ENCODE measurements at places on chromosomes 2 and 18.

DNA sequence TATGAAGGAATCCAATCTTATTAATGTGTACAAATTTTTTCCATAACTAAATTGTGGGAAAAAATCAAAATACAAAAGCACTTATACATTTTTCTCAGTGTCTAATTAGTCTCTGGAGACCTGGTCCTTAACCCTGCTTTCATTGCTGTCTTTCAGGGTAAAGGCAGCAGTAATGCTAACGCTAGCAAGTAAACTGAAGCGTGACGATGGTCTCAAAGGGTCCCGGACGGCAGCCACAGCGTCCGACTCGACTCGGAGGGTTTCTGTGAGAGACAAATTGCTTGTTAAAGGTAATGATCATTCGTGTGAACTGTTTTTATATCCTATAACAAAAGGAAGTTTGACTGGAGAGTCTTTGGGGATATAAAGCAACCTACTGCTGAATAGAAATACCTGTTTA is 6.1 kb downstream of the UBE2F start:
- no peak overlapping the region for H3K4me3 ChIP-seq
- peaks cover 4% of the 10 kb centered on the region for H3K4me1 ChIP-seq
- no peaks in the 10 kb centered on the region for H3K27me3 ChIP-seq
- no peak for DNase-seq
- H3K27ac ChIP-seq, result no peak overlapping the region

DNA sequence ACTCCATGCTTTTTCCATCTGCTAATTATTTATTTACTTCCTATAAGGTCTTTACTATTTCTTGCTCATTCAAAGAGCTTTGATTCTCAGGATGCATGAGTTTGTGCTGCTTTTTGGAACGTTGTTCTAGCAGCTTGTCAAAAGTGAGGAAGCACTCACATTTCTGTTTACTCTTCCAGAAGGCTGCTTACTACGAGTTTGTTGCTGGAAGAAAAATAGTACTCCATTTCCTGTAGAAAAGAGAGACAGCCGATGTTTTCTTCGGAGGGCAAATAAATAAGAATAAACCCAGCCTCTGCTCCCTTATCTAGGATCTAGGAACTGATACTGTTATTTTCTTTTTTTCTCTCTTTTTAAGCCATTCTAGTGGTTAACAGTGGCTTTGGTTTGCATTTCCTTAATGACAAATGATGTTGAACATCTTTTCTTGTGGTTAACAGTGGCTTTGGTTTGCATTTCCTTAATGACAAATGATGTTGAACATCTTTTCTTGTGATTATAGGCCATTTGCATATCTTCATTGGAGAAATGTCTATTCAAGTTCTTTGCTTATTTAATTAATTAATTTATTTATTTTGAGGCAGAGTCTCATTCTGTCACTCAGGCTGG is 20.5 kb downstream of the CYP27A1 start:
- no peak overlapping the region for H3K4me3 ChIP-seq
- no peaks in the 10 kb centered on the region for H3K4me1 ChIP-seq
- H3K36me3 ChIP-seq, result no peaks in the 10 kb centered on the region
- H3K27ac ChIP-seq, result no peak overlapping the region
- H3K27me3 ChIP-seq, result peaks cover 4% of the 10 kb centered on the region

- H3K36me3 ChIP-seq, result no peaks in the 10 kb centered on the region
- no peak for DNase-seq
- H3K4me3 ChIP-seq, result no peak overlapping the region
- H3K27ac ChIP-seq, result no peak overlapping the region
These were observed 122.2 kb downstream of the ACKR3 start for GRCh38 chr2:236691799-236692167.

- peak overlapping the region; percentile 38 for H3K27ac ChIP-seq
- no peaks in the 10 kb centered on the region for H3K27me3 ChIP-seq
- no peak overlapping the region for H3K4me3 ChIP-seq
- peaks cover 34% of the 10 kb centered on the region for H3K4me1 ChIP-seq
- H3K36me3 ChIP-seq, result no peaks in the 10 kb centered on the region
These were observed 33.7 kb upstream of the BZW1 start for GRCh38 chr2:200778038-200778437.

DNA sequence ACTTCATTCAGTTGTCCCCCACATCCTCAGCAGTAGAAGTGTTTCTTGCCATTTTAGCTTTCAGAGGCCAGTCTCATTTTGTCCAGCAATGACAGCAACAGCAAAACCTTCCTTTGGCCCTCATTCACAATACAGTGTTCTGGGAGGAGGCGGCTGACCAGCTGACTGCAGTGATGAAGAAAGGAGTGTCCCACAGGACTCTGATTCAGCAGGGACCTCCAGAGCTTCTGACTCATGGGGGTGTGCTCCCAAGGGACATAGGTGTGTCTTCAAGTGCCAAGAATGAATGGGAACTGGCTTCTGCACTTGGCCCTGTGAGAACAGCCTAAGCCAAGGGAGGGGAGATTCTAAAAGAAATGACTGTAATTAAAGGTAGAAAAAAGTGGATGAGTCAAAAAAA is 147.0 kb upstream of the PELI1 start:
- H3K4me3 ChIP-seq, result no peak overlapping the region
- peaks cover 6% of the 10 kb centered on the region for H3K27me3 ChIP-seq
- no peak for DNase-seq
- peaks cover 4% of the 10 kb centered on the region for H3K4me1 ChIP-seq

DNA sequence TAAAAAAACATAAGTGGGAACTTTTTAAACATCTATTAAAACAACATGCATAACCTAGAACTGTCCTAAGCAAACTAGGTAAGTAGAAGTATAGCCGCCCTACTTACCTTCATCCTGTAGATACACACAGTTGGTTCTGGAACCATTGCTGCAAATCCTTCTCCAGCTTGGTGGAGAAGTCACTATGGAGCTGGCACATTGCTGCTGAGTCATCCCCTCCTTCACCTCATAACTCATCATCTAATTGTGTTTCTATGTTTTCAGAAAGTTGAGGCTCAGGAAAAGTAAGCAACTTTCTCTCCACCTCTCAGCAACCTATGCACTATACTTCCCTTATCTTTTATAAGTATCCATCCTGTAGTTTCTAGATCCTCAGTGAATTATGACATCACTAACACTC is 269.8 kb upstream of the MMADHC start:
- H3K27me3 ChIP-seq, result no peaks in the 10 kb centered on the region
- H3K4me3 ChIP-seq, result no peak overlapping the region
- H3K27ac ChIP-seq, result no peak overlapping the region
- H3K36me3 ChIP-seq, result no peaks in the 10 kb centered on the region

GRCh38 chr2:189783451-189783926 is 650 bp downstream of the ORMDL1 start:
- peaks cover 3% of the 10 kb centered on the region for H3K36me3 ChIP-seq
- H3K27me3 ChIP-seq, result no peaks in the 10 kb centered on the region
- DNase-seq, result no peak
- H3K4me1 ChIP-seq, result peaks cover 16% of the 10 kb centered on the region
- H3K27ac ChIP-seq, result peak overlapping the region; percentile 71

Data from endothelial cell of umbilical vein (primary cell).